ENCODE measurements at places on chromosomes 1 and 21. TPM values are rescaled to one million over a fixed set of nuclear protein-coding genes. Genes with fewer than 3 reads are reported as not detected.

Gene L1TD1
- total RNA-seq = 0.67 TPM

Gene ERG
- not detected for total RNA-seq

Gene SIK1
- total RNA-seq = 16.4 TPM

Gene GTF2B
- 52.7 TPM for total RNA-seq

Gene C1QB
- total RNA-seq = not detected

Gene DPT
- total RNA-seq = not detected

Gene CFAP298
- total RNA-seq = 17.8 TPM

Gene MAN1C1
- 4.8 TPM for total RNA-seq

Gene C1orf226
- total RNA-seq = under 0.01 TPM

Gene KCNQ4
- total RNA-seq = under 0.01 TPM

Gene SPRR2B
- not detected for total RNA-seq

Gene NBPF10
- 0.67 TPM for total RNA-seq

Gene NES
- 26.6 TPM for total RNA-seq

Gene KCNT2
- total RNA-seq = not detected

Gene RHBDL2
- not detected for total RNA-seq

Gene SDF4
- 93.6 TPM for total RNA-seq

Gene PCNT
- 16.9 TPM for total RNA-seq

Gene ZNF648
- not detected for total RNA-seq

Gene WDR64
- total RNA-seq = not detected

Gene CSF3R
- under 0.01 TPM for total RNA-seq

Gene DNALI1
- 3.4 TPM for total RNA-seq

Gene ELF3
- under 0.01 TPM for total RNA-seq

Gene SLC9C2
- not detected for total RNA-seq

Gene UTS2
- not detected for total RNA-seq

Gene NCAM2
- 10.0 TPM for total RNA-seq

Gene SNX7
- 52.0 TPM for total RNA-seq

Gene DNAJB4
- total RNA-seq = 17.9 TPM

Gene ST6GALNAC3
- total RNA-seq = 58.5 TPM

Gene ITGB3BP
- 33.4 TPM for total RNA-seq

Gene PCSK9
- 0.93 TPM for total RNA-seq

Gene S100A8
- total RNA-seq = not detected

Gene DIRAS3
- total RNA-seq = 0.33 TPM

Gene DDOST
- total RNA-seq = 257 TPM

Gene CRP
- total RNA-seq = not detected

Gene KRTAP11-1
- not detected for total RNA-seq

Gene NMNAT2
- under 0.01 TPM for total RNA-seq

Gene AADACL4
- total RNA-seq = not detected

Gene LCE2B
- not detected for total RNA-seq

Gene ENAH
- total RNA-seq = 59.1 TPM

Gene MGST3
- 174 TPM for total RNA-seq

Gene OR6P1
- not detected for total RNA-seq

Gene SMIM1
- 6.5 TPM for total RNA-seq

Gene LZIC
- total RNA-seq = 36.3 TPM

Gene CD101
- total RNA-seq = 1.00 TPM

Gene FAM131C
- total RNA-seq = not detected

Gene VWA1
- total RNA-seq = 0.77 TPM

Gene SLC45A3
- total RNA-seq = 5.7 TPM

Gene KCNJ15
- total RNA-seq = not detected

All from melanocyte of skin (primary cell).